ENCODE measurements at places on chromosomes 12 and 14. TPM values are rescaled to one million over a fixed set of nuclear protein-coding genes. Genes with fewer than 3 reads are reported as not detected.

DNA sequence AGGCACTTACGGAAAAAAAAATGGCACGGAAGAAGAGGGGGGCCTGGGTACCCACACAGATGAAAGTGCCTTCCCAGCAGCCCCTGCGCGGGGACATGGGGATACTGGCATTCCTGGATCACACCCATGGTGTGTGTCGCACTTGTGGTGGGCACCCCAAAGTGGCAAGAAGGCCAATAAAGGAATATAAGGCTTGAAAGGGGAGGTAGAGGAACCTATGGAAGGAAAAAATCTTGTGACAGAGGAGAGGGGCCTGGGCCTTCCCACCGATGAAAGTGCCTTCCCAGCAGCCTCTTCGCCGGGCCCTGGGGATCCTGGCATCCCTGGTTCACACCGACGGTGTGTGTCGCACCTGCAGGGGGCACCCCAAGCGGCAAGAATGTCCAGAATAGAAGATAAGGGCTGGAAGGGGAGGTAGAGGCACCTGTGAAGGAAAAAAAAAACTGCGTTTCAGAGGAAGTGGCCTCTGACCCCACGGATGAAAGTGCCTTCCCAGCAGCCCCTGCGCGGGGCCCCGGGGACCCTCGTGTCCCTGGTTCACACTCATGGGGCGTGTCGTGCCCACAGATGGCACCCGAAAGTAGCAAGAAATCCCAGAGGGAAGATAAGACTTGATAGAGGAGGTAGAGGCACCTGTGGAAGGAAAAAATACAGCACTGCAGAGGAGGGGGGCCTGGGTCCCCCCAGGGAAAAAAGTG, 284.0 kb downstream of the ALG10 start:
- no peak for DNase-seq

ARHGAP9 gene
- 1.1 TPM for total RNA-seq

C12orf54 gene
- total RNA-seq, result not detected

VDR gene
- total RNA-seq, result 21.9 TPM

- DNase-seq, result no peak
Measured at GRCh38 chr12:101634724-101635123, 40.0 kb downstream of the MYBPC1 start.

GRCh38 chr12:45509187-45509586, 220.3 kb upstream of the ARID2 start:
- DNase-seq, result no peak

- DNase-seq, result no peak
Measured at GRCh38 chr12:102759466-102759865, 157.6 kb downstream of the PAH start.

DNA sequence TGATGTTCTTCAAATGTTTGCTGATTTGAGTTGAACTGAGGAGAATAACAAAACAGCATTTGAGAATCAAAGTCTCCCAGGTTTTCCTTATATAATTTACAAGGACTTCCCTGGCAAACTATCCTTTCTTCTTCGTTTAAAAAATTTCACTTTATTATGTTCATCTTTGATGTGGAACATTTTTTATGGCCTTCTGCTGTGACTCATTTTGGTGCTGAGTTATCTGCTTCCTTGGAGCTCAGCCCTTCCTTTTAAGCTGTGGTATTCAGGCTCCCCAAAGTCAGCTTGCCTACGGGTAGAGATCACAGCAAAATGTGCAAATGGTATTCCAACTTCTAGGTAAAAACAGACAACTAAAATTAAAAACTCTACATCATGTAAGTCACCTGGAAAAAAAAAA, 1.4 kb upstream of the ANO4 start:
- no peak for DNase-seq

- peak; percentile 59 for DNase-seq
Measured at GRCh38 chr14:51533160-51533559, 118.5 kb upstream of the FRMD6 start.

Data from kidney epithelial cell (primary cell).